ENCODE measurements at places on chromosomes 5 and 9.

DNA sequence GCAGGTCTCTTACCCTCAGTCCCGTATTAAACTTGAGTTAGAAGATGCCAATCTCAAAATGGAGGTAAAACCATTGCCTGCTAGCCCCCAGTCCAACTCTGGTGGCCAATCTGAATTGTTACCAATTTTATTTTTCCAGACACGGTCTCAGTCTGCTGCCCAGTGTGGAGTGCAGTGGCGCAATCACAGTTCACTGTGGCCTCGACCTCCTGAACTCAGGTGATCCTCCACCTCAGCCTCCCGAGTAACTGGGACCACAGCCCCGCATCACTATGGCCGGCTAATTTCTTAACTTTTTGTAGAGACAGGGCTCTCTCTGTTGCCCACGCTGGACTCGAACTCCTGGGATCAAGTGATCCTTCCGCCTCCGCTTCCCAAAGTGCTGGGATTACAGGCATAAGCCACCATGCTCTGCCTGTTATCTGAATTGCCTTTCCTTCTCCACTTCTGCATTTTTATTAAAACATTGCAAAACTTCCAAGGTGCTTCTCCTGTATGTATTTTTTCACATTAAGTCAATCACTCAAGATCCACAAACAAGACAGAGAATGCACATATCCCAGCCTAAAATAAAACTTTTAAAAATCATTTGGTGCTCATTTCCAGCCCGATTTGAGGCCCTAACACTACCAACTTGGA is 2.3 kb downstream of the FANCC start:
- DNase-seq, result no peak

- no peak for DNase-seq
Observed at GRCh38 chr5:115116001-115116400, 53.7 kb downstream of the TRIM36 start.

GRCh38 chr5:108061941-108062340 is 320.0 kb downstream of the FBXL17 start:
- DNase-seq, result no peak

GRCh38 chr9:127397646-127398274 is 791 bp downstream of the SLC2A8 start:
- no peak for DNase-seq

DNA sequence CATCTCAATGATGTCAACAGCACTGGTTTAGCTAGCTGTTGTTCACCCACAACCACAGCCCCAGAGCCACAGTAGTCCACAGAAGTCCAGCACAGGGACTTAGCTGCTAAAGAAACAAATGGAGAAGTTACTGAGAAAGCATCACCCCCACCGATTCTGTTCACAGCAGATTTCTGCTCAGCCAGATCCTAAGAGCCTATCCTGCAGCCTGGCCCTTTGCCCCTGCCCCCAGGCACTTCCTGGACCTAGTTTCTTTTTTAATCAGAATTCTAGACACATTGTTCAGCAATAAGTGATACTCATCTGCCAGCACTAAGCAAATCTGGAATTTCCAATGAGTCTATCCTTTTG is 7.4 kb downstream of the B4GALT1 start:
- DNase-seq, result peak; percentile 46
